ENCODE measurements at places on chromosomes 11 and 22.
A peak's percentile ranks its signal among the peaks of the same experiment; 100 is the strongest.

DNA sequence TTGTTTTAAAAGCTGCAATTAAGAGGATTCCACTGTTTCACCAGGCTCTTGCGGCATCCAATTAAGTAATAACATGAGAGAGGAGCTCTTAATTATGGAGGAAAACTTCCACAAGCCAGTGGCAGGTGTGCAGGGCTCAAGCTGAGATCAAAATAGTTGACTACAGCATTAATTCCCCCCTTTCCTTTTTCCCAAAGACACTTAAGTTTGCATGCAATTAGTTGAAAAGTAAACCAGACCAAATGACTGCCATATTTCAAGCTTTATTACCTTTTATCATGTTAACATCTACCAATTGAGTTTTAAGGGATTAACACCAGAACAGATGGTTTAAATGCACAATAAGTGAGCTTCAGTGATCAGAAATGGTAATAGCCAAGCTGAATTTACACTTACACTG, 32.1 kb downstream of the FAM168A start:
- peak; percentile 44 for DNase-seq

DNA sequence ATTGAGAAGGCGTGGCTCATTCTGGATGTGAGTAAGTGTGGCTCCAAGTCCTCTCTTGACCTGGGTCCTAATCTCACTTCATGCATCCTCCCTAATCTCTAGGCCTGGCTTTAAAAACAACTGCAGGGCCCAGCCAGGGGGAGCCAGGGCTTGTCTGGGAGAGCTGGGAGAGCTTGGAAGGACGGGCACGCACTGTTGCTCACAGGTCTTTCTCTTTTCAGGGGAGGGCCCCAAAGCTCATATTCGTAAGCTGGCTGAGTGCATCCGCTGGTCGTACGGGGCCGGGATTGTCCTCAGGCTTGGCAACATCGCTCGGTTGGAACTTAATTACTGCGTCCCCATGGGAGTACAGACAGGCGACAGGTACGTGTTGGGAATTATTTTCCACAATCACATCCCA, 34.1 kb upstream of the PARVB start:
- DNase-seq = peak; percentile 1

- DNase-seq = no peak
Observed at GRCh38 chr11:116693102-116693570, 79.7 kb downstream of the BUD13 start.

- DNase-seq = no peak
Observed at GRCh38 chr11:103222806-103223205, 113.6 kb downstream of the DYNC2H1 start.

GRCh38 chr11:7909585-7910285, 21.3 kb downstream of the OR10A6 start:
- DNase-seq = no peak

DNA sequence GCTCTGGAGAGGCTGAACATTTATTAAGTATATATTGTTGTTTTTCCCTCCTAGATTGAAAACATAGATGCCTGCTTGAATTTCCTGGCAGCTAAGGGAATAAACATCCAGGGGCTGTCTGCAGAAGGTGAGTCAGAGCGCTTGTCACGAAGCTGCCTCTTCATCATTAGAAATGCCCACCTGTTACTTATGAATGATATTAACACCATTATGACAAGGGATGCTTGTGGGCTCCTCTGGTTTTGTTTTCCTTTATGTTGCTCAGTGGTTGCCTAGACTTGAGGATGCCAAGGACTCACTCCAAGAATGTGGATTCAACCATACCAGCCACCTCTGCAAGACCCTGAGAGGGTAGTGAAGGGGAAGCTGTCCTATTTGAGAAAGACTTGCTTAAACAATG, 156.2 kb downstream of the NAV2 start:
- no peak for DNase-seq

DNA sequence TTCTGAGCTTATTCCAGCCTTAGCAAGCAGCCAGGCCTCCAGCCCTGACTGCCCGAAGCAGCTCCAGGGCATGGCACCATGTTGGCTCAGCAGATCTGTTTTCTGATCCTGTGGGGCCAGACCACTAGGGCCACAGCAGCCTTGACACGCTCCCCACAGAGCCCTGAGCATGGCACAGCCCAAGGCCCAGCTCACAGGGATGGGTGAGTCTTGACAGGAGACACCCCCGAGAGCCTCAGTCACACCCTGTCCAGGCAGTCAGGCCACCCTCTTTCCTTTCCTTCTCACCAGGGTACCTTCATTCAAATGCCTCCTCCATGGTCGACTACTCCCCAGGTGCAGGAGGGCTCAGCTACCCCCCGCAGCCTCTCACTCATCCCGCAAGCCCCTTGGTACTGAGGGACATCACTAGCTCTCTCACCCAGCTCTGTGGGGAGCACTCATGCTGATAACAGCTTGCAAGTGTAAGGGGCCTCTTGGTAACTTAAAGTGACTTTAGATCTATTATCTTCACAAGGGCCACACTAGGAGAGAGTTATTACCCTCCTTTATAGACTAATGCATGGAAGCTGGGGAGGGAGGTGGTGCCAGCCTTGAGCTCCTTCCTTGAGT, 3.9 kb upstream of the CDC42BPG start:
- DNase-seq = no peak

DNA sequence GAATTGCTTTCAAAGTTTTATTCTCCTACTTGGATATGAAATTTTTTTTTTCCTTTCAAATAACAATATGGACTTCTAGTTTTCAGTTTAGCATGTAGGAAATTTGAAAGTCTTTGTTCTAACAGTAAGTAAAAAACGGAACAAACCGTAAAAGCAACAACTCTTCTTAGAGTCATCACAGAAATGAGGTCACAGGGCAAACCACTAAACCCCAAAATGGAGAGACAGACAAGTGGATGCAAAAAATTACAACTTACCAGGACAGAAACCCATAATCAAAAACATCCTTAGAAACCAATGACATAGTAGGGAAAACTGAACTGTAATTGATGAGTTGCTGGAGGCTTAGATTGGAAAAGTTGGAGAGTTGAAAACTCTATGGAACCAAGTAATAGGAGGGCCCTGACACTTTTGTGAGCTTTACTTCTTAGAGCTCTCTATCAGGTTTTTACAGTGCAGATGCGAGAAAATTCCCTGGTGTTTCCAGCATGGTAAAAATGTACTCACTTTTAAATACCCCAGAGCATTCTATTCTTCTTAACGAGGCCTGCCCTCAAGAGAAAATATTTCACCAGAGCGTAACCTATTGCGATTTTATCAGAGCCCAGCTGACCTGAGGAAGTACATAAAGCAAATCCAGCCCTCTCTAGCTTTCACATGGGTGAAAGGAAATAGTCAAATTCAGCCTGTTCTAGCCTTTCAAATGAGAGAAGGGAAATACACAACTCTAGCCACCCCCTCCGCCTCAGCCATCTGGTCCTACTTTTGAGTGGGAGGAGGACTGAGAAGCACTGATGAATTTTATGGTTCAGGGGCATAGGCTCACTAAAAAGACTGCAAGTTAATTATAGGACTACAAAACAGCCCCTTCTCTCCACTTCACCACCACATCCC, 39.1 kb downstream of the CASP12 start:
- no peak for DNase-seq

- no peak for DNase-seq
Observed at GRCh38 chr22:25736378-25737011, 5.5 kb upstream of the MYO18B start.

DNA sequence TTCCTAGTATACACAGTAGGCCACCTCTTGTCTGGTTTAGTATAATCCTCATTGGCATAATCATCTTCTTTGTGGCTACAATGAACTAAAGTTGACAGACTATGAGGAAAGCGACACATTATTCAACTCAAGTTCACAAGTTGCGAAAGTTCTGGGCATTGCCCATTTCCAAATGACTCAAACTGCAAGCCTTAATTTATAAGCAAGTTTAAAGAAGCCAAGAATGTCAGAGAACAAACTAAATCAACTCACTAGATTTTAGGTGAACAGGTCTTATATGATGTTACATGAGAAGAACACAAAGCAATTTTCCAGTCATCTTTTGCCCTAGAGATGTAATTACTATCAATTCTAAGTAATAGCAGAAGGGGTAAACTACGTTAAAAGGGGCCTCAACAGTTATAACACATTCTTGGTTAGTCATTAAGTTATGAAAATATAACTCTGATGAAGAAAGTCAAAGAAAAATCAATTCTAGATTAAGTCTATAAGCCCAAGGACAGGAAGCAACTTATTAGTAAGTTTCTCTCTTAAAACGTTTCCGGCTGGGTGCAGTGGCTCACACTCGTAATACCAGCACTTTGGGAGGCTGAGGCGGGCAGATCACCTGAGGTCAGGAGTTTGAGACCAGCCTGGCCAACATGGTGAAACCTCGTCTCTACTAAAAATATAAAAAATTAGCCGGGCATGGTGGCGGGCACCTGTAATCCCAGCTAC, 21.5 kb downstream of the PICALM start:
- DNase-seq = no peak

DNA sequence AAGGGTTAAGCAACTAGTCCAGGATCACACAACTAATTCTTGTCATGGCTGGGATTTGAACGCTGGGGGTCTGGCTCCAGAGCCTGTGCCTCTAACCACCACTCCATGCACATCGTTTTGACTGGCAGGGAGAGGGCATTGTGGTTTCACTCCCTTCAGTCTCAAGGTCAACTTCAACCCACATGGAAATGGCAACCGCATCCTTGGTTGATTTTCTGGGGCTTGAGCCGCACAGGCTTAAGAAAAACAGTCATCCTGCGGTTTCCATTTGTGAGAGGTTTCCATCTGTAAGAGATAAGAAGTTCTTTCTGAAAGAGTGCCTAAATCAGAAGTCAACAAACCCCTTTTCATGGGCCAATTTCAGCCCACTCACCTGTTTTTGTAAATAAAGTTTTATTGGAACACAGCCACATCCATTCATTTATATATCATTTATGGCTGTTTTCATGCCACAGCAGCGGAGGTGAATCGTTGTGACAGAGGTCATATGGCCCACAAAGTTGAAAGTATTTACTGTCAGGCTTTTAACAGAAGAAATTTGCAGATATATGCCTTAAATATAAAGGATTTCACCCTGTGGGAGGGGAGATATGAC, 65.7 kb downstream of the SGSM1 start:
- DNase-seq = no peak

GRCh38 chr11:60996381-60997138, 25.1 kb downstream of the CD6 start:
- no peak for DNase-seq

GRCh38 chr11:87300640-87301380, 263.1 kb downstream of the TMEM135 start:
- no peak for DNase-seq

DNA sequence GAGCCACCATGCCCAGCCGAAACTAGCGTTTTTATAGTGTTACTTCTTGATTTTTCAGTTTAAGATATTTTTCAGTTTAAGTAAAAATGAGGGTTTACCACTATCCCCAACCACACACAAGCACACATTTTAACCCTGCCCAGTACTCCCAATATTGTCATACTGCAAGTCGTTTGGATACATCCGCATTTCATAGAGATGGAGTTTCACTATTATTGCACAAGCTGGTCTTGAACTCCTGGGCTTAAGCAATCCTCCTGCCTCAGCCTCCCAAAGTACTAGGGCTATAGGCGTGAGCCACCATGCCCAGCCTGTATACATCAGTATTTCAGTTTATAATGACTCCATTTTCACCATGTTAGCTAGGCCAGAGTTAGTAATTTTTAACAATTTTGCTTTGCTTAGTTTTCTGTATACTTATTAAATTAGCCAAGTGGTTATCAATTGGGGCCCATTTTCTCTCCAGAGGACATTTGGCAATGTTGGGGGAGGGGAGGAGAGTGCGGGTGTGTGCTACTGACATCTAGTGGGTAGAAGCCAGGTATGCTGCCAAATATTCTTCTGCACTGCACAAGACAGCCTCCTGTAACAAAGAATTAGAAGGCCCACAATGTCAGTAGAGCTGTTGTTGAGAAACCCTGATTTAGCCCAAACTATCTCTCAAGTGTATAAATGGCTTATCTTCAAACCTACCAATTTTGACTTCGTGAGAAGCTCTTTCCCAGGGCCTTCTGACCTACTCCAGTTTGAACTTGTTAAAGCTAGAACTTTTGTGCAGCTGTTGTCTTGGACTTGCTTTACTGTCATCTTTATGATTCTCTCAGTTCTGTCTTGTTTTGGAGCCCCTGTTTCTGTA, 7.3 kb downstream of the USP47 start:
- DNase-seq = no peak

GRCh38 chr22:46777609-46777970, 15.1 kb downstream of the TBC1D22A start:
- DNase-seq = no peak

GRCh38 chr11:117177534-117178209, 871 bp upstream of the SIDT2 start:
- no peak for DNase-seq

DNA sequence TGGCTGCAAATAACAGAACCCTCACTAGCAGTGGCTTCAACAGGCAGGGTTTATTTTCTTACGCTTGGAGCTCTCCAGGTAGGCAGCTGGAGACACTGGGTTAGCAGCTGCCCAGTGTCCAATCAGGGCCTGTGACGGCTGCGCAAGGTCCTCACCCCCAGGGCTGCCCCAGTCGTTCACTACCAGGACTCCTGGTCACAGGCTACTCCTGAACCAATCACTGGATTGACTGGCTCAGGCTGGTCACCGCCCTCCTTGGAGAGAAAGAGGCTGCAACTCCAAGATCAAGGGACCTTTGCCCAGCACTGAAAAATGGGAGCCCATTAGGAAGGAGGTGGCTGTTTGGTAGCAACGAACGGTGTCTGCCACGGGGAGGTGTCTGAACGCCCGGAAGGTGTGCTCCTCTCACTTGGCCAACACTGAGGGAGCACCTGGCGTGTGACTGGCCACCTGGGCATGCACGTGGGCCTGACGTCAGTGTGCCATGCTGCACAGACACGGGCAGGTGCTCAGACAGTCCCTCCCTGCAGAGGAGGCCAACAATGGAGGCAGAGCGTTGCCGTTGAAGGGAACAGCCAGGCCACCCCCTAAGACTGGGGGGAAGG, 5.1 kb downstream of the ARSA start:
- DNase-seq = peak; percentile 22

- no peak for DNase-seq
Observed at GRCh38 chr11:132886335-132886734, 646.0 kb downstream of the OPCML start.

- no peak for DNase-seq
Observed at GRCh38 chr11:36976741-36977140, 378.7 kb upstream of the RAG2 start.

DNA sequence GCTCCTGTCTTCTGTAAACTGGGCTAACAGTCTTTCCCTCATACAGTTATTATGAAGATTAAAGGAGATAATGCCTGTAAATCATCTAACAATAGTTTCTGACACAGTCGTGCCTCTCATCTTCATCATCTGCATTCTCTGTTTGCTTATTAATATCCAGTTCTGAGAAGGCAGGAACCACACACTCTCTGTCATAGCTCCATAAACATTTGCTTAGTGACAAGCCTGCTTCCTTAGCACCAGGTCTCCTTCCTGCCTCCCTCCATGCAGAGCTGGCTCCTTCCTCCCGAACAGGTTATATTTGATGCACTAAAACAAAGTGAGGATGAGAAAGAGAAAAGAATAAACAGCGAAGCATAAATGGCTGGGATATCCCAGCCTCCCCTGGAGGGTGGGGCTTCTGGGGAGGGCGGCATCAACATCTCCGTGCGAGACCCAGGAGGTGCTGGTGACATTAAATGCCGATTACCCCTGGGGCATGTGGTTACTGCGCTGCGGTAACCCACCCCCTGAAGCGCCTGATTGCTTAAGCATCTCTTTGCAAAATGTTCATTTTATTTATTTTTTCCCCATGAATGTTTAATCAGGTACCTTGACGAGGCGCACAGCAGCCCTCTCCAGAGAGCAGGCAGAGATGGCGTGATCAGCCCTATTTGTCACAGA, 404.9 kb downstream of the NXPE2 start:
- peak; percentile 79 for DNase-seq
